ENCODE measurements at places on chromosomes 3 and 15. TPM values are rescaled to one million over a fixed set of nuclear protein-coding genes. Genes with fewer than 3 reads are reported as not detected.

- H3K4me1 ChIP-seq = no peaks in the 10 kb centered on the region
- no peaks in the 10 kb centered on the region for H3K27me3 ChIP-seq
- H3K27ac ChIP-seq = no peak overlapping the region
- DNase-seq = no peak
These were observed 40.9 kb upstream of the PCSK6 start for GRCh38 chr15:101530224-101530958.

GRCh38 chr15:50380089-50380488 lies 25.1 kb upstream of the GABPB1 start:
- DNase-seq = no peak
- H3K36me3 ChIP-seq = no peaks in the 10 kb centered on the region
- H3K27me3 ChIP-seq = no peaks in the 10 kb centered on the region
- no peak overlapping the region for H3K4me3 ChIP-seq

- no peak for DNase-seq
- H3K27me3 ChIP-seq = peaks cover 24% of the 10 kb centered on the region
- no peak overlapping the region for H3K4me3 ChIP-seq
- no peak overlapping the region for H3K27ac ChIP-seq
- no peaks in the 10 kb centered on the region for H3K36me3 ChIP-seq
These were observed 2.0 kb downstream of the GP5 start for GRCh38 chr3:194396859-194397756.

DNA sequence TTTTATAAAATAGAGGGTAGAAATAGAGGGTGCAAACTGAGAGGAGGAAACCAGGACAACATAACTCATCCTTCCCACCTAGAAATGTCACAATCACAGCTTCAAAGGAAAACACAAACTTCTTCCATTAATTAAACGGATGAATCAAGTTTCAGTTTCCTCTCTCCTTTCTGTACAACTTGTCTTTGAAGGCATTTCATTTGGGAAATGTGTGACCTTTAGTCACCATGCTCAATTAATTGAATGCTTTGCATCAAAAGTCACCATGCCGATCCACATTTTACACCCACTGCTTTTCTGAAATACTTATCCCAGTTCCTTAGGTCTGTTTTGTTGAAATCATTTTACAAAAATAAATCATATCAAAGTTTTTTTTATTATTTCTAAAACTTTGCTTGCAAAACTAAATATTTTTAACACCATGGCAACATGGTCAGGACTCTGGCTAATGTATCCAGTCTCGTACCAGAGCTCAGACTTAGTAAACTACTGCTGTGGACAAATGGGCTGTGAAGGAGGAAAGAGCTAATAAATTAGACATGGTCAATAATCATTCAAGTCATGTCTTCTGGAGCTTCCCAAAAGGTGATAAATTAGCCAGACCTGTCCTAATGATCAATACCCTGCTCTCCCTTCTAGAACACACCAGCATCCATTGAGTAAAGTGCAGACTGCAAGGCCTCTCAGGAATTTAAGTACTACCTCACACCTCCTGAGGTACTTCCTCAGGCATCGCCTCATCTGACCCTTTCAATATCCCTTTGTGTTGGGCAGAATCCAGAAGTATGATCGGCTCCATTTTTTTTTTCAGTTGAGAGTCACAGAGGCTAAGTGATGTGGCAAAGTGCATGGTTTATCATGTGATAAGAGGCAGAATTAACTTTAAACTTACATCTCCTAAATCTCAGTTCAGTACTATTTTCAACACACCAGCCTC lies 161.3 kb downstream of the GREM1 start:
- DNase-seq = no peak
- H3K36me3 ChIP-seq = no peaks in the 10 kb centered on the region
- no peak overlapping the region for H3K4me3 ChIP-seq
- no peak overlapping the region for H3K27ac ChIP-seq
- H3K4me1 ChIP-seq = no peaks in the 10 kb centered on the region

- H3K36me3 ChIP-seq = peaks cover 23% of the 10 kb centered on the region
- no peaks in the 10 kb centered on the region for H3K27me3 ChIP-seq
These were observed 21.3 kb downstream of the CHD2 start for GRCh38 chr15:92921215-92922131.

- no peak overlapping the region for H3K4me3 ChIP-seq
- no peak for DNase-seq
- H3K4me1 ChIP-seq = no peaks in the 10 kb centered on the region
- H3K27me3 ChIP-seq = no peaks in the 10 kb centered on the region
- no peaks in the 10 kb centered on the region for H3K36me3 ChIP-seq
These were observed 272.5 kb upstream of the ARHGEF26 start for GRCh38 chr3:153848702-153849101.

DNA sequence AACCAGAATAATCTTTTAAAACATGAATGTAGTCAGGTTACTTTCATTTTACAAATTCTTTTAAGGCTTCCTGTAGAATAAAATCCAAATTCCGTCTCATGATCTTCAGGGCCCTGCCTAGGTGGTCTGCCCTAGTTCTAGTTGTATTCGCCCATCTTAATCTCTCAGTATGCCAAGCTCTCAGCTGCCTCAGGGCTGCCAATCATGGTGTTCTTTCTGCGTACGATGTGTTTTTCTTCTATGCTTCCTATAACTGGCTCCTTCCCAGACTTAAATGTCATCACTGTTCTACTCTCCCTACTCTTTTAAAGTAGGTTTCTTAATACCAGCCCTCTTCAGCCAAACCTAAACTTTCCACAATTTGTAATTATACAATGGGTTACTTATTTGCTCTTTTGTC lies 107.4 kb downstream of the GREM1 start:
- H3K36me3 ChIP-seq = no peaks in the 10 kb centered on the region
- no peaks in the 10 kb centered on the region for H3K27me3 ChIP-seq
- H3K4me1 ChIP-seq = peaks cover 18% of the 10 kb centered on the region
- no peak for DNase-seq
- no peak overlapping the region for H3K4me3 ChIP-seq
- H3K27ac ChIP-seq = peak overlapping the region; percentile 30

- H3K36me3 ChIP-seq = no peaks in the 10 kb centered on the region
- no peaks in the 10 kb centered on the region for H3K27me3 ChIP-seq
- no peak overlapping the region for H3K27ac ChIP-seq
These were observed 5.6 kb upstream of the SLC33A1 start for GRCh38 chr3:155859859-155860258.

DNA sequence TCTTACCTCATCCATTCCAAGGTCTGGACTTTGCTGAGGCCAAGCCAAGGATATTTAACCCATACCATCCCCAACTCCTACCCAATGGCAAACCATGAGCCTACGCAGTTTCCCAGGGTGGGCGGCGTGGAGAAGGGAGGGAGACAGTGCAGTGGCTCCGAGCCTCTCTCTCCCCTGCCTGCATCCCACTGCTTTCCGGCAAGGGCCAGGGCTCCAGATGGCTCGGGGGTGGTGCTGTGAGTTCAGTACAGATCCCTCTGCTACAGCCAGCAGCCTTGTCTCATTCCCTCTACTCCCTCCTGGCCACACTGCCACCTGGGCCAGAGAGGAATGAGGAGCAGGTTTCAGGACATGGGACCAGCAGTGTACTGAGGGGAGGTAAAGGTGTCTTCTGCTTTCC lies 44.3 kb upstream of the APEH start:
- DNase-seq = no peak
- H3K27me3 ChIP-seq = peaks cover 9% of the 10 kb centered on the region
- no peaks in the 10 kb centered on the region for H3K4me1 ChIP-seq
- H3K36me3 ChIP-seq = no peaks in the 10 kb centered on the region
- no peak overlapping the region for H3K4me3 ChIP-seq
- no peak overlapping the region for H3K27ac ChIP-seq

- no peaks in the 10 kb centered on the region for H3K4me1 ChIP-seq
- DNase-seq = no peak
- no peak overlapping the region for H3K4me3 ChIP-seq
- no peak overlapping the region for H3K27ac ChIP-seq
- H3K27me3 ChIP-seq = no peaks in the 10 kb centered on the region
These were observed 36.7 kb upstream of the CP start for GRCh38 chr3:149258298-149258697.

GRCh38 chr15:75235760-75236729 lies 22.1 kb upstream of the GOLGA6C start:
- no peak overlapping the region for H3K27ac ChIP-seq
- H3K36me3 ChIP-seq = no peaks in the 10 kb centered on the region
- no peak for DNase-seq
- peaks cover 44% of the 10 kb centered on the region for H3K27me3 ChIP-seq

DNA sequence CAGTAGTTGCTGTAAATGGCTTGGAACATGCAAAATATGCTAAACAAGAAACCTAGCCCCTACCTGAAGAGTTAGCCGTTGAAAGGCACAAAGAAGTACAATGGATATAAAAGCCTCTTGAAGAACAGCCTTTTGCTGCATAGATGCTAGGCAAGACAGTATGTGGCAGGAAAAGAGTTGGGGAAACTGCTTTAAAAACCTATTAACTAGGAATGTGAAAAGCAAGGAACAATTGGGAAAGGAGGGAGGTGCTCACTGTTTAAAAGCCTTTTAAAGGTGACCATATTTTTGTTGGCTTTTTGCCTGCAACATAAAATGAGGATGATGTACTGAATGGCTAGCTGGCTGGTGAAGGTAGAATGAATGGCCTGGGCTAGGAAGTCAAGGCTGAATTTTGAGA lies 24.5 kb upstream of the SOX2 start:
- no peaks in the 10 kb centered on the region for H3K27me3 ChIP-seq
- H3K36me3 ChIP-seq = no peaks in the 10 kb centered on the region
- no peak overlapping the region for H3K4me3 ChIP-seq
- no peak for DNase-seq
- H3K4me1 ChIP-seq = no peaks in the 10 kb centered on the region
- no peak overlapping the region for H3K27ac ChIP-seq

RAP2B gene
- polyA plus RNA-seq = 17.0 TPM

ARPC4 gene
- polyA plus RNA-seq = 161 TPM

MYEF2 gene
- polyA plus RNA-seq = 1.3 TPM

SV2B gene
- polyA plus RNA-seq = 0.04 TPM

ATP13A5 gene
- not detected for polyA plus RNA-seq

ERICH6 gene
- polyA plus RNA-seq = not detected
